ENCODE measurements at places on chromosomes 3 and 15.

GRCh38 chr3:8488411-8488810 is 13.2 kb upstream of the LMCD1 start:
- DNase-seq: no peak

DNA sequence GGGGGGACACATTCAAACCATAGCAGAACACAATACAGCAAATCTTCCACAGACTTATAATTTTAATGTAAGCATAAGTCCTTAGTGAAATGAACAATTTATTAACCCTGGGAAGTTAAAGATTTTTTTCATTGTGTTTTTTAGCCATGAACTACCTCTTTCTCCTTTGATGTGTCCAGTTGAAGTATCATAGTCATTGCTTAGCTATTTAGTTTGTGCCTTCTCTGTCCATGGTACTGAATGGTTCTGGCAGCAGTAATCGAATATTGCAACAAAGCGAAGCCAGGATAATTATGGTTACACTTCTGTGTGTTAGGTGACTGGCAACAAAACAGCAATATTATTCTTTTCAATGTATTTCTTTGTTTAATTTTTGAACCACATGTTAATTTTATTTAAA is 403.0 kb upstream of the ONECUT1 start:
- DNase-seq: no peak

- DNase-seq: no peak
Observed at GRCh38 chr3:22225161-22225560, 474.2 kb upstream of the ZNF385D start.

DNA sequence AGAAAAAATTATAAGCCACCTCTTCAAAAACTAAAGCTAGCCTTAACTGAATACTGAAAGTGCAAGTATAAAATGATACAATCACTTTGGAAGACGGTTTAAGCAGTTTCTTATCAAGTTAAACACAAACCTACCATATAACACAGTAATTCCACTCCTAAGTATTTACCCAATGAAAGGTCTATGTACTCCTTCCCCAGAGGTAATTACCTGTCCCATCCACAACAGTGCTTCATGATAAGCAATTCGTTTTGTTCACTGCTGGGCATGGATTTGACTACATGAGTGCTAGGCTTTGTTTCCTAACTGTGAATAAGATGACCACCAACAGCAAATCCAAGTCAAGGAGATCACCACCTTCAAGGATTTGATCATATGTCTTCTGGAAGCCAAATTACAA is 4.3 kb downstream of the COX5A start:
- no peak for DNase-seq

DNA sequence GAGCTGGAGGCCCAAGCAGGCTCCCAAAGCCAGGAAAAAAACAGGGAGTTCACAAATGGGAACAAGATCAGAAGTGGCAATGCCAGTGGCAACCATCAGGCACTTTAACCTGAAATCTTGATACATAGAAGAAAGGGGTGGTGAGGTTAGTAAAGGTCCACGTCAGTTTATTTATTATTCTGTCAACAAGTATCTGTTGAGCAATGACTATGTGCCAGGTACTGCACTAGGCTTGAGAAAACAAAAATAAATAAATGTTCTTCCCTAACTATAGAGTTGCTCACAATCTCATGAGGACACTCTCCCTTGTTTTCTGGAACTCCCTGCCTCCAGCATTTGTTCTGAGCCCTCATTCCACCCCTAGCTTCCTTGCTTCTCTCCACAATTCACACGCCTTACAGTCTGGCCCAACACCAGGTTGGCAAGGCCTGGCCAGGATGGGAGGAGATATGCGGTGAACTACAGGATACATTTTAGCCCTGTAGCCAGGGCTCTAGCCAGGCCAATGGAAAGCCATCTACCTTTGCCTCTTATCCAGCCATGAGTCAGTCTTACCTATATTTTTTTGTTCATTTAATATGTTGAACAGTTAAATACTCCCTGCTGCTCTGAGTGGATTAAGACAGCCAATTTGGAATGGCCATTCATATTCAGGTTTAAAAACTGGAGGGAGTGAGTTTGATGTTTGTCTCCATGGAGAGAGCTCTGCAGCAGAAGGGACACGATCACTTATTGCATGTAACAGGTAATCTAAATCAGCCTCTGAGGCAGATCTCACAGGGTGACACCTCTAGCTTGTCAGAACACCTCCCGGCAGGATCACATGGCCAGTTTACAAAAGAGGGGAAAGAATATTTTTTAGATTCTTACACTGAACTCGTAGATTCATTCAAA is 161.9 kb upstream of the ATP11B start:
- DNase-seq: no peak

DNA sequence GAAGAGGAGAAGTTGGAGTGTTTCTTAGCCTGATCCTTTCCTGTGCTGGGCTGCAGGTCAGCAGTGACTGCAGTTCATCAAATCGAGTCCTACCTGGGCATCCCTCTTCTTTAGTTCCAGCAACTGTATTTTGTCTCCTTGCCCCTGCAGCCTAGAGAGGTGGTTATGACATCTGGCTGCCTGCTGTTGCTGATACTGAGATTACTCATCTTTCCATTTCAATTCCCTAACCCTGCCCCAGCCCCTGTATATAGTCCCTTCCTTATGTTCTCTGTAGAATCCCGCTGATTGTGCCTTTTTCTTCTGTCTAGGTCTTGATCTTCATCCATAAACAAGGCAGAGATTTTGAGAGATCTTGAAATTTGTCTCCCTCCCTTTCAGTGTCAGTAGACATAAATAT is 393.3 kb downstream of the EDEM1 start:
- DNase-seq: no peak

GRCh38 chr15:90877315-90877714 is 7.0 kb upstream of the FES start:
- DNase-seq: no peak

- DNase-seq: no peak
Observed at GRCh38 chr15:36886191-36886590, 214.2 kb downstream of the MEIS2 start.

GRCh38 chr15:60590935-60591495 is 112.1 kb upstream of the ICE2 start:
- no peak for DNase-seq

- DNase-seq: no peak
Observed at GRCh38 chr15:35080226-35080625, 4.9 kb downstream of the NANOGP8 start.

DNA sequence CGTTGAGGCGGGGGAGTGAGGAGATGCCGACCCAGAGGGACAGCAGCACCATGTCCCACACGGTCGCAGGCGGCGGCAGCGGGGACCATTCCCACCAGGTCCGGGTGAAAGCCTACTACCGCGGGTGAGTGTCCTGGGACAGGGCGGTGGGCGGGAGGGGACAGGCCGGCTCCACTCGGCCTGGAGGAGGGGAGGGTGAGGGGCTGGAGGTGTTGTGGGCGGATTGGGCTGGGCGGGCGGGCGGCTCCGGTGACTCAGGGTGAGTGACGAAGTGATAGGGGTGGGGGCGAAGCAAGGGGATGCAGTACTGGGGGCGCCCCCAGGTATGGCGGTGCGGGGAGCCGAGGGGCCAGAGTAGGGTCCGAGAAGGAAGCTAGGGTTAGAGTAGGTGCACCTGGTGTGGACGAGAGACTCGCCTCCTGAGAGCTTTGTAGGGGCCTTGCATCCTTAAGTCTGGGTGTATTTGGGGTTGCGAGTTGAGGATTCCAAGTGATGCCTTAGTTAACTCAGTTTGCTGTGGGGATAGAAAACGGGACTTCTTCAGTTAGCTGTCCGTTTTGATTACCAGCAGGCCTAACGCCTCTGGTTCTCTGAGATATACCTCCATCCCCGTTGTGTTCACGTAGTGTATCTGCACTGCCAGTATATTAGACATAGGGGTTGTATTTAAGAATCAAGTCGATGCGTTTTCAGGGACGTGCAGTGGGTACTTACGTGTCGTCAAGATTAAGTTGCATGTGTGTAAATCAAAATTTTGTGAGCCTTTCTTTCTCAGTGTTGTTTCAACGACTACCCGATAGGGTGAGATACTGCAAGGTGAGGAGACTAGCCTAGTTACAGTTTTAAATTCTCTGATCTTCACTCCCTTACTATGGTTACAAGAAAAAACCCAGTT is 670 bp downstream of the PRKCI start:
- DNase-seq: peak; percentile 13

GRCh38 chr3:99542767-99543518 is 95.5 kb upstream of the COL8A1 start:
- no peak for DNase-seq

GRCh38 chr3:100438623-100438974 is 37.3 kb downstream of the LNP1 start:
- no peak for DNase-seq

GRCh38 chr15:80936288-80937078 is 53.1 kb downstream of the MESD start:
- DNase-seq: no peak

- no peak for DNase-seq
Observed at GRCh38 chr3:191549357-191549756, 88.4 kb downstream of the PYDC2 start.

- DNase-seq: no peak
Observed at GRCh38 chr3:53996141-53996874, 104.6 kb upstream of the SELENOK start.

- DNase-seq: no peak
Observed at GRCh38 chr3:106249159-106249558, 380.3 kb upstream of the CBLB start.

DNA sequence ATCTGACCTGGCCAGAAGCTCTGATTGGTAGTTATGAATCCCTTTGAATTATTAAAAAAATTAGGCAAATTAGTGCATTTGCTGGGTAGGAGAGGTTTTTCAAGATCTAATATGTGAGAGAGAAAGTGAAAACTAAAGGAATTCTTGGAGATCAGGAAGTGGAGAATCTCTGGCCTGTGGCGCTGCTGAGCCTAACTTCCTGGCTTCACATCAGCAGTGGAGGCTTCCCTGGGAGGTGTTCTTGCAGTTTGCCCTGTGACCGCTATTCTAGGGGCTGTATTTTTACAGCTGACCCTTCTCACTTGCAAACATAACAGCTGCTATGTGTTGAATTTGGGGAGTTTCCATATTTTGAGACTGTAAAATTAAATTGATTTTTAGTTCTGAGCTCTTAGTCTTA is 166.4 kb downstream of the ATG7 start:
- DNase-seq: no peak

- no peak for DNase-seq
Observed at GRCh38 chr15:98875309-98875708, 132.3 kb downstream of the PGPEP1L start.

- no peak for DNase-seq
Observed at GRCh38 chr3:44023961-44024593, 217.6 kb upstream of the TOPAZ1 start.

- DNase-seq: no peak
Observed at GRCh38 chr3:17111586-17111985, 226.8 kb downstream of the PLCL2 start.

DNA sequence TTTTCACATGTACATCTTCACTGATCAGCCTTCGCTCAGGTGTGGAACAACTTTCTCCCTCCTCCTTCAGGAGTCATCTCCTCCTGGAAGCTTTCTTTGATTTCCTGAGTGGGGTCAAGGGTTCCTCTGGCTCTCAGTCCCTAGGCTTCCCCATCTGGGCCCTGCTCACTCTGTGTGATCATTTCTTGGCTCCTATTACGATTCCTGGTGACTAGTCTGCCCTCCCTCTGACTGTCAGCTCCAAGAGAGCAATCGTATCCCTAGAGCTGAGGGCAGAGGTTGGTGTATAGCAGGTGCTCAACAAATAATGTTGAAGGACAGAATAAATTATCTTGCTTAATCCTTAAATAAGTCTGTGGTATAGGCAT is 15.3 kb upstream of the PRKCD start:
- no peak for DNase-seq

GRCh38 chr15:89946681-89947299 is 34.0 kb upstream of the ARPIN start:
- no peak for DNase-seq

- DNase-seq: no peak
Observed at GRCh38 chr3:125179884-125180240, 32.7 kb downstream of the SLC12A8 start.

DNA sequence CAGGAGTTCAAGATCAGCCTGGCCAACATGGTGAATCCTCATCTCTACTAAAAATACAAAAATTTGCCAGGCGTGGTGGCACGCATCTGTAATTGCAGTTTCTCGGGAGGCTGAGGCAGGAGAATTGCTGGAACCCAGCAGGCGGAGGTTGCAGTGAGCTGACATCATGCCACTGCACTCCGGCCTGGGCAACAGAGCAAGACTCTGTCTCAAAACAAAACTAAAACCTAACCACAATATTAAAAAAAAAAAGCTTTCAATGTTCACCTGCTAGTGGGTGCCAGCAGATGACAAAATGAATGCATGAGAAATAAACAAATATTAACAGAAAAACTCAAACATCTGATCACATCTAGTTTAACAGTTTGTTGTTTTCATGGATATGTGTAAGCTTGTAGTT is 9.0 kb downstream of the SLC24A1 start:
- DNase-seq: no peak

- no peak for DNase-seq
Observed at GRCh38 chr3:100083209-100083608, 31.1 kb downstream of the FILIP1L start.

- no peak for DNase-seq
Observed at GRCh38 chr15:71746719-71747118, 63.6 kb upstream of the NR2E3 start.

GRCh38 chr15:45640616-45641015 is 5.8 kb downstream of the SQOR start:
- no peak for DNase-seq

GRCh38 chr3:48528754-48529153 is 24.8 kb upstream of the SHISA5 start:
- DNase-seq: no peak

DNA sequence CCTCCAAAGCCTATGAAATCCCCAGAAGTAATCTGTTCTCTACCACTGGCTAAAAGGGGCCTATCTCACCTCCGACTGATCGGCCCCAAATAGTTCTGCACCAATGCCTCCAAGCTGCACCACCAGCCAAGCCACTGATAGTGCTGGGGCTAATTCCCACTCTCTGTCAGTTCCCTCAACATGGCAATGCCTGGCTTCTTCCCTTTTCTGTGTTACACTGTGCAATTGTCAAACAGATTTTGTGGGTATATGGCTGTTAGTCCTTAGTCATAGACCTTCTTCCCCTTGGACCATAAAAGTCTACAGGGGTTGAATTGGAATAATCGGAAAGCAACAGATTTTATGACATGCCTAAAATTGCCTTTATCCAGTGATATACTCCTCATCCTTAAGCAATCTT is 9.3 kb upstream of the UBE2E2 start:
- no peak for DNase-seq

DNA sequence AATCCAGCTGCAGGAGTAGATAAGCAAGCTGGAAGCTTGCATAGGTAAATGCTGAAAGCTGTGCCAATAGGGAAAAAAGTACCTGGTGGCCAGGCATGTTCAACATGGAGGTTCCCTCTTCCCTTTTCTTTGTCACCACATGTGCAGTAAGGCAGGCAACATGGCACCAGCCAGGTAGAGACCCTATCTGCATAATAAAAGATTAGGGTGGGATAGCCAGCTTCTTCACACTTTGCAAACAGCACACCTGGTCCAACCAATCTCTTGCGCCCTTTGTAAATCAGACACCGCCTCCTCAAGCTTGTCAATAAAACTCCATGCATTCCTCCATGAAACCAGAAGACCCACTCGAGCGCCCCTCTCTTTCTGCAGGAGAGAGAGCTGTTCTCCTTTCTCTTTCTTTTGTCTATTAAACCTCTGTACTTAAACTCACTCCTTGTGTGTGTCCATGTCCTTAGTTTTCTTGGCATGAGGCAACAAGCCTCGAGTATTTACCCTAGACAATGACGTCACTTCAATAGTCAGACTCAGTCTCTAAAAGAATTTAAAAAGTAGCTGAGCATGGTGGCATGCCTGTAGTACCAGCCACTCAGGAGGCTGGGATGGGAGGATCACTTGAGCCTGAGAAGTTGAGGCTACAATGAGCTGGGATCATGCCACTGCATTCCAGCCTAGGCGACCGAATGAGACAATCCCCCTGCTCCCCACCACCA is 256.3 kb downstream of the SCAPER start:
- no peak for DNase-seq

Measured in activated CD4-positive, alpha-beta T cell treated with anti-CD3 and anti-CD28 coated beads, Interleukin-2, amount 50 U/mL, for 24 hours (primary cell).